NCI-H1436 treated with DMSO at 0.1 percent for 48 hours (cell line): ENCODE measurements at places on chromosomes 6 and 20.
A peak's percentile ranks its signal among the peaks of the same experiment; 100 is the strongest.

GRCh38 chr20:23257848-23258746 lies 92.5 kb upstream of the NXT1 start:
- DNase-seq: peak; percentile 74

GRCh38 chr6:89204096-89204495 lies 13.1 kb downstream of the GABRR1 start:
- DNase-seq: no peak

DNA sequence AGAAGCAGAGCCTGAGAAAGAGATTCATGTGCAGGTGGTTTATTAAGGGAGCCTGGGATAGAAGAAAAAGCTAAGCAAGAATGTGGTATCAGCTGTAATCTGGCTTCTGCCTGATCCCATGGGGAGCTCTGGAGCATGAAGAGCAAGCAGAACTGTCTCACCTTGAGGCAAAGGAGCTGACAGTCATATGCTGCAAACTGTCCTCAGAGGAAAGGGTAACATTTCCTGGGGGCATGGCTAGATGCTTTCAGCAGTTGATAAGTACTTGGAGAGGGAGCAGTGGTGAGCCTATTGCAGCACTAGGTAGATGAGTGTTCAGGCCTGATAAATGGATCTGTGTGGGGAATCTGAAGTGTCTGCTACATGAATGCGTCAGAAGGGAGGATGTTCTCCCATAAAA lies 621.5 kb upstream of the BTBD3 start:
- DNase-seq: no peak

GRCh38 chr6:71929047-71929446 lies 42.7 kb downstream of the RIMS1 start:
- DNase-seq: no peak

DNA sequence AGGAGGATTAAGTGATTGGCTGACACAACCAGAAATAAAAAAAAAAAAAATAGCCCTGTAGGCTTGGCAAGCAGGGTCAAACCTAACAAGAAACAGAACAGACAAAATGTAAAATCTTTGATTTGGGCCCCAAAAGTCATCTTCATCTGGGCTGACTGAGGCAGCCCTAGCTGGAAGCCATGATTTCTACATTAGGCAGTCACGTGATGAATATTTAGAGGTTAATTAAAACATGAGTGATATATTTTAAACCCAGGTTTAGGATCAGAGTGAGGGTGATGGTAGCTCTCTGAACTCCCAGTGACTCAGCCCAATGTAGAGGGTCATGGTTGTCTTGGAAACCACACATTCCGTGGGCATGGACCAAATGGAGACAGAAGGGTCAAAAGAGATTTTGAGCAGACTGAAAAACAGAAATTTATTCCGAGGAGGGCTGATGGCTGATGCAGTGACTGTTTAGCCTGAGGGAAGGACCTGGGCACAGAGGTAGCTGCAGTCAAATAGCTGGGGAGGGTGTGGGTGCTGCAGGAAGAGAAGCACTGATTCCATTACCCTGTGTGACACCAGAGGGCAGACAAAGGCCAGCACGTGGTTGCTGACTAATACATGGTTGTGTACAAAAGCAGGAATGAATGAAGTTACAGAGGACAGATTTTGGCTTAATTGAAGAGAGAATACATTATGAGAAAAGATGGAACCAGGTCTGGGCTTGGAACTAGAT lies 573.1 kb upstream of the CHD6 start:
- no peak for DNase-seq

DNA sequence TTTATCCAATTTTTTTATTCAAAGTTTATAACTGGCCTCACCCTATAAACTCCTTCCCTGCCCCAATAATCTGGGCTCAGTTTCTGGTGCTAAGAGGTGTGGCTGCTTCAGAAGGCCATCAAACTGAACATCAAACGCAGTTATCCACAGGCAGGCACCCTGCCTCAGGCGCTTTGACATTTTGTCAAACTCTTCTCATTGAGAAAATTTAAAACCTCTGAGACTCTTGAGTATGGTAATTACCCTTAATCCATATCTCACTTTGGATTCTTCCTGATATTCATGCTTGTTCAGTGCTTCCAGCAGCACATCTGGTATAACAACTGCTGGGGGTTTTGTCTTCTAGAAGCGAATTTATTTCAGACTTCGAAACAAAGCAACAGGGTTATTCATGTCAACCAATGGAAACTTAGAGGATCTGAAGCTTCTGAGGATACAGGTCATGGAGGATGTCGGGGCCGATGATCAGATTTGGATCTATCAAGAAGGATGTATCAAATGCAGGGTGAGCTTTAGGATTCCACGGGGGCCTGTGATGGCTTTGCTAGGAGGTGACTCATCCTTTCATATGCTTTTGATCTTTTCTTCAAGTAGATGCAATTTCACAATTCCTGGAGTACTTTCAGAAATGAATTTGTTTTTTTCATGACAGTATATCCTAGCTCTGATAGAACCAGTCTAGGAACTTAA lies 68.2 kb downstream of the RTN4IP1 start:
- DNase-seq: no peak

DNA sequence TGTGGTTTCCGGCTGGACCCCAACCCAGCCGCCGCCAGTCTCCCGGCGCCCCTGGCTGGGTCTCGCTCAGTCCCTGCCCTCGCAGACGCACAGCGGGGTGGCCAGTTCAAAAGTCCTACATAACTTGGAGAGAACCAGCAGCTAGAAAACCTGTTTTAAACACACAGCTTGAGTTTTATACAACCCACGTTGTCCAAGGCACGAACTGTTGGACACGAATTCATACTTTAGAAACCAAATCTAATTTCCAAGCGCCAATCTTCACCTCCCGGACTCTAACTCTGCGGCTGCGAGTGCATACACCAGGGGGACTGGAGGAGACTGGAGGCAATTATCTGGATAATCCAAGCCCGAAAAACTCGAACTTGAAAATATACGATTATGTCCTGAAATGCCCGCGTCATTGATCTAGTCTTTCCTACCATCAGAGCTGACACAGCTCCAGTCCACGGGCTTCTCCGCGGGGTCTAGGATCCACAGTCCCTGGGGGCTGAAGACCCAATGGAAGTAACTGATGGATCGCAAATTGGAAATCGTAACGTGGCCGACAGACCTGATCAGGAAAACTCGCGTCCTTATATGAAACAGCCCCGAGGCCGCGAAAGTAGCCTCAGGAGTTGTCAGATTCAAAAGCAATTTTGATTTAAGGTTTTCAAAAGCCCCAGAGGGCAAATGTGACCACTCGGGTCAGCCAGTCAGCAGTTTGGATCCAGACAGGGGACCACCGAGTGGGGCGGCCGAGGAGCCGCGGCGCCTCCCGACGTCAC lies 843 bp upstream of the HEY2 start:
- DNase-seq: no peak

GRCh38 chr20:53030061-53030460 lies 57.9 kb downstream of the TSHZ2 start:
- no peak for DNase-seq

DNA sequence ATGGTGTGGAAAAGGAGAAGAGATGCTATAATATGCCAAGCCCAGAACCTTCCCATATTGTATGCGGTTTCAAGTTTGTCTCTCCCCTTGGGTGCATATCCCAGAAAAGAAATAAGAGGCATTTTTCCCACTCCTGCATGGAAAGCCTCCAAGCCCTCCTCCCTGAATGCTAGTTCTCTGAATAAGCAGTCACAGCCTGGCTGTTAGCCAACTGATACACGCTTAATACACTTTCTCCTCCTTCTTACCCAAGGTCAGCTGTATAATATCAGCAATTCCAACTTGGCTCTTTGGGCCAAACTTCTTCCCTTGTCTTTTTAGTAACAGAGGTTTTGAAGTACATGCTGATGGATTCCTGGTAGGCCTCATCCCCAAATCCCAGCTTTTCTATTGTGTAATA lies 440.1 kb downstream of the EPHA7 start:
- DNase-seq: no peak

DNA sequence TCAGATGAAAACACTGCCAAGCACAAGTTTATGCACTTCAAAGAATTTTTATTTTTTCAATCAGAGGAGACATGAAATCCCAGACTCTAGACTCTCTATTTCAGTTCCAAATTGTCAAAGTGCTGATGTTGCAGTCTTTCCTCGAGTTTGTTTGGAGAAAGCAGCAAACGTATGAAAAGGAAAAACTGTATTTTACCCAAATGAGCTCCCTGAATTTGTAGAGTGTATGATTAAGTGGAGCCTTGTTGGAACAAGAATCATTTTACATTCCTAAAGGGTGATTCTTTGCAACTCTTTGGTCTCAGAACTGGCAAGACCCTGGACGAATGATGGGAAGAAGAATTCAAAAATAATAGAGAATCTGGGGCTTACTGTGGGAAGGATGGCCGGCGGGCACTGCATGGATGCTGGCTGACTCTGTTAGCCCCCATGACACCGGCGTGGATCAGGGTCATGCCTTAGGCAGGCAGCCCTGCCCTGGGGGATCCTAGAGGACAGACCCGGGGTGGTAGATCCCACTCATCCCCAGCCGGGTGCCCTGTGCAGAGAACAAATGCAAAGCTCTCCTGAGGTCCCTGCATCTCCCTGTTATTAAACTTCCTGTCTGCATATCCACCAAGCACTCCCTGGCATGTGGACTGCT lies 207.4 kb downstream of the FNDC1 start:
- DNase-seq: no peak

- no peak for DNase-seq
Measured at GRCh38 chr6:3849681-3850450, 693 bp downstream of the FAM50B start.

DNA sequence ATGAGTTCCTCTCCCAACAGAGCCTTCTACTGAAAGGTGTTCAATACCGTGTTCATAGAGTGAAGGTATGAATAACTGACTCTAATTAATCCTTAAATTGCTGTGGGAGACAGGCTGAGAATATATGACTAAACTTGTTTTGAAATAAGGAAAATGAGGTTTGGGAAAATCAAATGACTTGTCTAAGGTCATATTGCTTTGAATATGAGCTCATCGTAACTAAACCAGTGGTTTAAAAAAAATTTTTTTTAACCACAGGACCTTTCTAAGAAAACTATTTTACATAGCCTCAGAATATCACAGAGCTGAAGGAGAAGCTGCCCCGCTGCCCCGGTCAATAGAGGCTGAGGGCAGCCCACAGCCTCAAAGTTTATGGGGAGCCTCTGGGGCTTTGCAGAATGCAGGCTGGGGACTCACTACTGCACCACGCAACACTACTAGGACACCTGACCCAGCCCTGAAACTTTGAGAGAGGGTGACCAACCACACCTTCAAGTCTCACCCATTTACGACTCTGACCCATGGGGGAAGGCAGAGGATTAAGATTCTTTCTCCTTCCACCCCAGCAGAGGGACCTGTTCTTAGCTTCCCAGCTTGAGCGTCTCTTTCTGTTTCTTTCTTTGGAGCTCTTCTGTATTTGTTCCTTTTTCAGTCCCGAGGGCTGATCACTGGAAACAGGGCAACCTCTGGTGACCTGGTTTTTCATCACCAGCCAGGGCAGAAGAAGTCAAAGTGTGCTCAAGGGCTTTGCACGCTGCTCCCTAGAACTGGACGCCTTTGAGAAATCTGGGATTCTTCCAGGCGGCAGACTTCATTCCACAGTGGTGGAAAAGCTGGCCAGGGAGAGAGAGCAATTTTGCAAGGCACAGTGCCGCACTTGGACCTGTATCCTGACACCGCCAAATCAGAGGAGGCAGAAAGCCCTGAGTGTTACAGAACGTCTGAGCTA lies 220.2 kb downstream of the ATXN1 start:
- DNase-seq: no peak
